ENCODE measurements at places on chromosomes 2 and 18.
A peak's percentile ranks its signal among the peaks of the same experiment; 100 is the strongest.

DNA sequence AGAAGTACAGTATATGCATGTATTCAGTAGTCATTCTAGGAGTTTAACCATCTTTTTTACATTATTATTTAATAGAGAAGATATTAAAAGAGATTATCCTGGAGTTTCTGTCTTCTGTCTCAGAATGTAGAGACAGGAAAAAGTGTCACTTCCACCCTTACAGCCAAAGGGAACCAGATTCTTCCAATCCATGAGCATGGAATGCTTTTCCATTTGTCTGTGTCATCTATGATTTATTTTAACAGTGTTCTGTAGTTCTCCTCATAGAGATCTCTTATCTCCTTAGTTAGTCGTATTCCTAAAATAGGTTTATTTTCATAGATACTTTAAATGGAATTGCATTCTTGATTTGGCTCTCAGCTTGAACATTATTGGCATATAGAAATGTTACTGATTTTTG is 959.5 kb upstream of the PIK3C3 start:
- DNase-seq: no peak

DNA sequence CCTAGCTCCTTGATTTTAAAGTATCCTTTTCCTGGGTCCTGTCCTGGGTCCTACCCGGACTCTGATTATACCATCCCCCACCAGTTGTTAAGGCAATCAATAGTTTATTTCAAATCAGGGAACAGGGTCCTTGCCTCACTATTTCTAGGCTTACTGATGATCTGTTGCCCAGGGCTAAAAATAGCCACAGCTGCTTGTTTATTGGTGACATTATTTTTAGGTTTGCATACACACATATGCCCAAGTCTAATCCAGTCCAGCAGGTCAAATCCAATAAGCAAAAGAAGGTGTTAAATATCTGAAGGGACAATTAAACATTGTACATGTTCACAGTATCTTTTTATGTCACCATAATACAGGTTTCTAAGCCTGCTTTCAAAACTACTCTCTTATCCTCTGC is 66.0 kb downstream of the RAB10 start:
- no peak for DNase-seq

GRCh38 chr2:145258903-145259579 is 739.1 kb upstream of the ZEB2 start:
- DNase-seq: peak; percentile 75

DNA sequence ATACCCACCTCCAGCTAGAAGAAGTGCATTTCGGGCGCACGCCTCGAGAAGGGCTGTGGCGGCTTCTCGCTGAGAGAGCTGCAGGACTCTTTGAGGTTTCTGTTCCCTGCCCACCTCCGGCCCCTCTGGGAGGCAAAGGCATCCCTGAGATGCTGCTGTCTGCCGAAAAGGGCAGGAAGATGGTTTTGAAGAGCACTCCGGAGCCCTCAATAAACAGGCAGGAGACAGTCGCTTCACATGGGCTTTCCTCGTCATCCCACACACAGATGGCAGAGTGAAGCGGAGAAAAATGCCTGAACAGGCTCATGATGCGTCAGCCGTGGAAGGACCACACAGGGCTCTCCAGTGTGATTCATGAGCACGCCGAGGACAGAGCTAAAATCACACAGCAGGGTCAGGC is 25.4 kb upstream of the GLI2 start:
- no peak for DNase-seq
